ENCODE measurements at places on chromosomes 16 and 17.

DNA sequence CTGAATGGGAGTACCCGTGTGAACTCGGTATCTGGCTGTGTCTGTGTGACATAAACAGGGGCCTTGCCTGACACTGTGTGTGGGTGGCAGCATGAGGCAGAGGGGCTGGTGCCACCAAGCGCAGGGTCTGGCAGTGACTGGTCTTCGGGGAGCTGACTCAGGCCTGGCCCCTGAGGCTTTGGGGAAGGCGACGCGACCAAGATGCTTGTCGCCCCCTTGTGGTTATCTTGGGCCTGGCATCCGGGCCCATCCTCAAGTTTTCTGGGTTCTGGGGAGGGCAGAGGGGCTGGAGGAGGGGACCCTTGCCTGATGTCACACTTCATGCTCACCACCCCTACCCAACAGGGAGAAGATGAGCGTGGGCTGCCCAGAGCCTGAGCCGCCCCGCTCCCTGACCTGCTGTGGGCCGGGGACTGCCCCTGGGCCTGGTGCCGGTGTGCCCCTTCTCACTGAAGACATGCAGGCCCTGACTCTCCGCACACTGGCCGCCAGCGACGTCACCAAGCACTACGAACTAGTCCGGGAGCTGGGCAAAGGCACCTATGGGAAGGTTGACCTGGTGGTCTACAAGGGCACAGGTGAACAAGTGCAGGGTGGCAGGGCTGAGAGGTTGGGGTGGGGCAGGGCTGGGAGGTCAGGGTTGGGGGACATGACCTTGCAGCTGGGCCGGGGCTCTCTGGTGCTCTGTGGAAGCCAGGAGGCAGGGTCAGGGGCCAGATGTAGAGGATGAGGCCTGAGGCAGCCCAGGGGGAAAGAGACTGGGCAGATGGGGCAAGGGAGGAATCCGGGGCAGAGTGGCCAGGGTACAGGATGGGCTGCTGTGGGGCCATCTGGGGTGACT lies 24.9 kb downstream of the SBK1 start:
- peak; percentile 80 for DNase-seq

- peak; percentile 16 for DNase-seq
These were observed 15.2 kb upstream of the METRNL start for GRCh38 chr17:83064021-83064731.

GRCh38 chr17:72618001-72618509 lies 474.4 kb downstream of the SLC39A11 start:
- peak; percentile 77 for DNase-seq

DNA sequence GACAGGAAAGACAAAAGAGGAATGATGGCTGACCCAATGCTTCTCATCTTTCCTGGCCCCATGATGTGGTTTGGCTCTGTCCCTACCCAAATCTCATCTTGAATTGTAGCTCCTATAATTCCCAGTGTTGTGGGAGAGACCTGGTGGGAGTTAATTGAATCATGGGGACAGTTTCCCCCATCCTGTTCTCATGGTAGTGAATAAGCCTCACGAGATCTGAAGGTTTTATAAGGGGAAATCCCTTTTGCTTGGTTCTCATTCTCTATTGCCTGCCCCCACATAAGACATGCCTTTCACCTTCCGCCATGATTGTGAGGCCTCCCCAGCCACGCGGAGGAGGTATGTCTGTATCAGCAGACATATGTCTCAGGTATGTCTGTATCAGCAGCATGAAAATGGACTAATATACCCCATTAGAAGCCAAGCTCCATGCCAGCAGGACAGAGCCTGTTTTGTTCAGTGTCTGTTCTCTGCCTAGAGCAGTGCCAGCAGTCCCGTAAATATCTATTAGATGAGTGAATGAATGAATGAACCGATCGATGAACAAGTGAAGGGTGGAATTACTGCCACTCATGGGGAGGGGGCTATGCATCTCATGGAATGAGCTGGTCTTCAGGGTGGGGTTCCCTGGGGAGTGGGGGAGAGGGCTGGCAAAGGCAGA lies 304.4 kb downstream of the SOX9 start:
- no peak for DNase-seq

DNA sequence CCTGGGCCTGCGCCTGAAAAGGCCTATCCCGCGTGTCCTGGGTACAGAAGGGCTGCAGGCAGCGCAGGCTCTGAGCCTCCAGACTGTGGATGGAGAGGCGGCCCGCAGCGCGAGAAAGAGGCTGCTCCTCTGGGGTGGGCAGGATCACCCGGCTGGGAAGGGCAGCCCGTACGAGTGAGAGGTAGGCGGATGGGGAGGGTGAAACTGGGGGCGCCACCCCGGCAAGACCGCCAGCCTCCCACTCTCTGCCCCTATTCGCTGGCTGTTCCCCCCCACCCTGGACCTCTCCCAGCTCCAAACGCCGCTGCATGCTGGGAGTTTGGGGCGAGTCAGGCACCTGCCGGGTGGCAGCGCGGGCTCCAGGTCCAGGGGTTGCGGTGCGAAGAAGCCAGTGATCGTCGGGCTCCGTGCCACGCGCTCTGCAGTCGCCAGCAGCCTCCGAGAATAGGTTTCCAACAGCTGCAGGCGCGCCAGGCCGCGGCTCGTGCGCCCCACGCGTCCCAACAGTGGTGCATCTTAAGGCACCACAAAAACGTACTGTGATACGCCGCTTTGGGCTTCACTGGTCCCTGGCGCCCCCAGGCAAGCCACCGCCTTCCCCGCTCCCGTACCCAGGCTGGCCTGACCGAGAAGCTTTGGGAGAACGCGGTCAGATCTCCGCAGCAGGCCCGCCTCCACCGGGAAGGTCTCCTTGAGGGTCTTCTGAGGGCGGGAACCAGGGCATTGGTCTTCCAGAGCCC lies 1.1 kb downstream of the NOXO1 start:
- no peak for DNase-seq

- no peak for DNase-seq
These were observed 186.5 kb downstream of the STX8 start for GRCh38 chr17:9389111-9389527.

DNA sequence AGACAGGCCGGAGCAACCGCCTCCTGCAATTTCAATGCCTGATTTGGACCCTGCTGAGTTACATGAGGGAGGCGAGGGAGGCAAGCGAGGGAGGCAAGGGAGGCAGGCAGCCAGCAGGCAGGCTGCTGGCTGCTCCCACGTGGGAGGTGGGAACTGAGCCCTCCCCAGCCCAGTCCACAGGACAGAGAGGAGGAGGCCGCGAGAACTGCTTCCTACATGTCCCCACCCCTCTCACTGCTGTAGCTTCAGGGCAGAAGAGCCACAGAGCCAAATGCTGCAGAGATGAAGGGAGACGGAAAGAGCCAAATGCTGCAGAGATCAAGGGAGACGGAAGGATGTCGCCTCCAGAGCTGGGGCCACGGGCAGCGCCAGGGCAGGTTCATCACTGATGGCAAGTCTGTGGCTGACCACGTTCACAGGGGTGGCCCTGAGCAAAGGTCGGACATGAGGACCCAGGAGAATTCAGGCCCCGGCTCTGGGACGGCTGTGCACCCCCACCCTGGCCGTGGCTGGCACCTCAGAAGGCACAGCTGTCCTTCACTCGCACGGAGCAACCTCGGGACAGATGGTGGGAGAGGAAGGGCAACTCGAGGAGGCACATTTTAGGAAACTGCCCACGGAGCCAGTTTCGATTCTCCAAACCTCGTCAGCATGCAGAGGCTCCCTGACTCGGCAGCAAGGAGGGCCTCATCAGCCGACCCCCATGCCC lies 21.5 kb downstream of the RPH3AL start:
- peak; percentile 68 for DNase-seq

DNA sequence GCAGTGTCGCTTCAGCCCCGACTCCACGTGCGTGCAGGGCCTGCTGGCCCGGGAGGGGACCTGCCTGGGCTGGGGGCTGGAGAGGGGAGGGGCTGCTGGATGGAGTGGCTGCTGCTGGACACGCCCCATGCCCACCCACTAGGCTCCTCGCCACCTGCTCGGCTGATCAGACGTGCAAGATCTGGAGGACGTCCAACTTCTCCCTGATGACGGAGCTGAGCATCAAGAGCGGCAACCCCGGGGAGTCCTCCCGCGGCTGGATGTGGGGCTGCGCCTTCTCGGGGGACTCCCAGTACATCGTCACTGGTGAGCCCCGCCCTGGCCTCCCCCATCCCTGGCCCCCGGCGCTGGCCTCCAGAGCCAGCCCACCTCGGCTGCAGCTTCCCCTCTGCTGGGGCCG lies 2.4 kb downstream of the BRICD5 start:
- DNase-seq = no peak

- DNase-seq = peak; percentile 89
These were observed 15.3 kb upstream of the MNT start for GRCh38 chr17:2416010-2416734.

GRCh38 chr17:81686614-81687013 lies 2.8 kb downstream of the HGS start:
- DNase-seq = no peak

- DNase-seq = no peak
These were observed 39.5 kb downstream of the RBFOX1 start for GRCh38 chr16:7372095-7372494.

- no peak for DNase-seq
These were observed 8.4 kb upstream of the TMEM235 start for GRCh38 chr17:78223061-78223460.

GRCh38 chr17:49547566-49547965 lies 28.1 kb upstream of the NXPH3 start:
- DNase-seq = no peak

- DNase-seq = no peak
These were observed 31.1 kb downstream of the RANBP10 start for GRCh38 chr16:67775273-67775672.

DNA sequence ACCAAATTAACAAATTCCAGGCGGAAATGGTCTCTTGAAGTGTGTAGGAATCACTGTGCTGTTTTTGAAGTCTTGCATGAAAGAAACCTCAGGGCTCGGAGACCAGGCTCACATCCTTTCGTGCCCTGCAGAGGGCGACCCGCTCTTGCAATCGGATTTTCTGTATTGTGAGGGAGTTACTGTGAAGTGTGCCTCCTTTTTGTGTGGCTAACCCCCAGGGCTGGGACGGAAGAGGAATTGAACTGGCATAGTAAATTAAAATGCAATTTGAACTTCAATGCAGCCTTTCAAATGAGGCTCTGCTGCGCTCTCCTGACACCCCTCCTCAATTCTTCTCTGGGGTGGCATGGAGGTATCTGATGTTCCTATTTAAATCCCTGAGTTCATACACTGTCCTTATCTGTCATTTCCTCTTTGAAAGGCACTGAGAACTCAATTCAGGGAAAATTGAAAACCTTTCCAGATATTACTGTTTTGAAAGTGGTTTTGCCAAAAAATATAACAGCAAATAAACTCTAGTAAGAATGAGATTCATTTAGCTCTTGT lies 51.5 kb upstream of the MGAT5B start:
- peak; percentile 81 for DNase-seq

GRCh38 chr17:10870336-10871050 lies 32.6 kb upstream of the PIRT start:
- no peak for DNase-seq

DNA sequence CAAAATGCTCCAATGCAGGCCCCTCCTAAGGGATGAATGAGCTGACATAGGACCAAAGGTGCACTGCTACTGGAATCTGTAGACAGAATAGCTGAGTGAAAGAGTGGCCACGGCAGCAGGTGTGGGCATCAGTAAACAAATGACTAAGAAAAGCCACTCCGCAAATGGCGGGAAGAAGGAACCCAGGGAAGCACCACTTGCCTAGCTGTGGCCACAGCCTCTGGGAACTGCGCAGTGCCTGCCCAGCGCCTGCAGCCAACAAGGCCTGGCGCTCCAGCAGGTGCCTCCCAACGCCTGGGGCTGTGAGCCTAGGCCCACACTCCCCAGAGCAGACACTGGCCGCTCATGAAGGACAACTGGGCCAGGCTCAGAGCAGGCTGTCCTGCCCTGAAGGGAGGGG lies 11.8 kb downstream of the PEMT start:
- DNase-seq = no peak

GRCh38 chr16:1159325-1159972 lies 6.5 kb downstream of the CACNA1H start:
- DNase-seq = no peak

DNA sequence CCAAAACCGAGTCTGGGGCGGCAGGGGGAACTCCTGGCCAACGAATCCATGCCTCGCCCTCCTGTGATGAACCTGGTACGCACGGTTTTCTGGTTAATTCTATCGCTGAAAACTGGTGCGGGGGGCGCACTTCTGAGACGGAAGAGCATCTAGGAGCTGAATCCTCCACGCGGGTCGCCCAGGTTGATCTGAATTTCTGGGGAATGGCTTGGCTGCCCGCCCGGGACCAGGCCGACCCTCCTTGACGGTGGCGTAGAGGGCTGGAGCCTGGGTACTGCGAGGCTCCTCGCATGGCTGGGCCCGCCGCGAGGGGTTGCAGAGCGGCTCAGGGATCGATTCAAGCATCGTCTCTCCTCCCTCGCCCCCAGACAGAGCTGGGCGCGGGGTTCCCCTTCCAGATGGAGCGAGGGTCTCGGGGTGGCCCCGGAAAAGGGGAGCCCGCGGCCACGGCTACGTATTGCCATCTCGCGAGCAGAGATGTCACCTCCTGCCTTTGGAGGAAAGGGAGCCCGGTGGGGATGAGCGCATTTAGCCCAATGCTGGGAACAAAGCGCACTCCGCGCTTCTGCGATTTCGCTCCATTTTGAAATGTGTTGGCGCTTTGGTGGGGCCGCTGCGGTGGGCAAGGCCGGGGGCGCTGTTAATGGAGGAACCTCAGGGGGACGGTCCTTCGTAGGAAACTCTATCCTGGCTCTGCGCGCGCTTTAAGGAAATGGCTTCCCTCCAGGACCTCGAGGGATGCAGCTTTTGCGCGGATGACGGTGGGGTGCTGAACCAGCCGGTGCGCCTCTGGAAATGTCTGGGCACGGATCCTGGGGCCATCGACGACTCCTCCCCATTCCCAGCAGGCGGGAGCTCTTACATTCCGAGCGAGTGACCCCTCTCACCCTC lies 2.7 kb downstream of the MAPT start:
- no peak for DNase-seq

DNA sequence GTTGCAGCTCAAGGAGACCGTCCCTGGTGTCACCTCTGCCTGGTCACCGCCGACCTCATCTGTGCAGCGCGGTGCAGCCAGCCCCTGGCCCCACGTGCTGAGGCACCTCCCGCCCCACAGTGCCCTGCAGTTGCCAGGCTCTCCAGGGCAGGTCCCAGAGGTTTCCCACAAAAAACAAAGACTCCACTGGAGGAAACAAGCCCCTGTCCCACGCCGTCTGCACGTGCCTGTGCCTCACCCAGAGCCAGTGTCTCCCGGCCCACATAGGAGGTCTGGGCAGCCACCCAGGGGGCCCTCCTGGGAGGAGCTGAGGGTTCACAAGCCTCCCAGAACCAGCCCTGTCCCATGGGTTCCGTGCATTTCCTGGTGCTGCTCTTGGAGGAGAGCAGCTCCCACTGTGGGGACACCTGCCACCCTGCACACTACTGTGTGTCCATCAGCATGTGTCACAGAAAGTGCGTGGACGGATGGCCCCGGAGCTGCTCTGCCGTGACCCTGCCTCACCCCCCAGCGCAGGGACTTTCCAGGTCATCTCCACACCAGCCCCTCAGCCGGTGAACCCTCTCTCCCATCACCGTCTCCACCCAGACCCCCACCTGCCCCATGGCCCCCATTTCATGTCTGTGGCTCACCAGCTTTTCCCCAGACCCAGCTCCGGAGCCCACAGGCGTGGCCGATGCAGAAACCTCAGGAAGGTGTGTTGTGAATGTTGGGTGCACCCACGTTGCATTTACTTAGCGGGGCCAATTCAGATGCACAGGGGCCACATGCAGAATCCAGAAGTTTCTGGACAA lies 17.0 kb upstream of the CDH15 start:
- DNase-seq = no peak

GRCh38 chr17:81340607-81341515 lies 45.8 kb upstream of the SLC38A10 start:
- DNase-seq = no peak
